Putamen (tissue), 1 donor: ENCODE measurements at places on chromosomes 4 and X.
A peak's percentile ranks its signal among the peaks of the same experiment; 100 is the strongest.

DNA sequence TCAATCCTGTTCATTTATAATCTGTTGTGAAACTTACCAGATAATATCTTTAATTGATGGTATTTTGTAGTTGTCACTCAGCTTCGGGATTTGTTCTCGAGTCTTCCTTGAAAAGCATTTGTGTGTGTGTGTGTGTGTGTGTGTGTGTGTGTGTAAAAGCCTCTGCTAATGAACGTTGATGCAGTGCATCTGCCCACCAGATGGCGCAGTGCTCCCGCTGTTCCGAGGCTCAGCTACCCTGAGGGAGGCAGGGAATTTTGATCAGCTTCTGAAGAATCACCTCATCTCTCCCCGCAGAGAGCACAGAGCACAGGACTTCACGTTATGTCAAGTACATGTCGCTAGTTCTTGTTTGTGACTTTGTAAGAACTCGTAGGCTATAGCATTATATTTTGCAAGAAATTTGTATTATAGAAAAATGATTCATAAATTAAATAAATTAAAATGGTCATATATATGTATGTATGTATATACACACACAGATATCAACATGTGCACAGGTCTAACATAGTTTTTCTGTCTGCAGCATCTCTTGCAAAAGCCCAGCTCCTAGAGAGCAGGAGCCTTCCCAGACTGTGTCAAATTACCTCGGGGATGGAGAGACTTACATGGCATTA, 316.7 kb upstream of the IGFBP7 start:
- peak; percentile 76 for DNase-seq

- DNase-seq, result no peak
Observed at GRCh38 chr4:83731609-83732008, 195.7 kb downstream of the GPAT3 start.

GRCh38 chrX:83319023-83319422, 189.1 kb upstream of the POU3F4 start:
- no peak for DNase-seq

- no peak for DNase-seq
Observed at GRCh38 chrX:136480383-136480782, 7.4 kb upstream of the BRS3 start.

DNA sequence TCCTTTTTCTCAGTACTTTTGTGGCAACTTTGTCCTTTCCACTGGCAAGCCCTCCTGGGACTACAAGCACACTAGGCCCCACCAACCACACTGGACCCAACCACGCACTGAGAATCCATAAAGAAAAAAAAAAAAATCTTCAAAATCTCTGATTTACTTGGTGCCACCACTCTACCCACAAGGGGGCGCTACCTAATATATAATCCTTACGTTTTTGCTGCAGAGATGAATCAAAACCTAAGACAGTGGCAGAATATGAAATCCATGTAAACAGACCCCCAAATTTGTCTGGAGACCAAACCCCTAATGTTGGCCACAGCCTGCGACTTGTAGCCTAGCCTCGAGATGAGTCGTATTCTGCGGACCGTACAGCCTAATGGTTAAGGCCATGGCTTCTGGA, 63.5 kb upstream of the ARHGAP36 start:
- no peak for DNase-seq

DNA sequence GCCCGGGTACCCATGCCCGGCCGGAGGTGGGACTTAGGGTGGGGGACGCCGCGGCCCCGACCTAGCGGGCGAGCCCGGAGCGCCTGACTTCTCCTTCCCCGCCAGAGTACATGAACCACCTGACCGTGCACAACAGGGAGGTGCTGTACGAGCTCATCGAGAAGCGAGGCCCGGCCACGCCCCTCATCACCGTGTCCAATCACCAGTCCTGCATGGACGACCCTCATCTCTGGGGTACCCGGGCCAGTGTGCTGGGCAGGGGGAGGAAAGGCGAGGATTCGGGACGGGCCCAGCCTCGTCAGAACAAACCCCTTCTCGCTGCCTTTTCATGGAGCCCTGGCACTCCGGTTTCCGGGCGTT, 622 bp downstream of the TAFAZZIN start:
- DNase-seq, result peak; percentile 8

- no peak for DNase-seq
Observed at GRCh38 chr4:168529257-168529656, 32.4 kb downstream of the PALLD start.

DNA sequence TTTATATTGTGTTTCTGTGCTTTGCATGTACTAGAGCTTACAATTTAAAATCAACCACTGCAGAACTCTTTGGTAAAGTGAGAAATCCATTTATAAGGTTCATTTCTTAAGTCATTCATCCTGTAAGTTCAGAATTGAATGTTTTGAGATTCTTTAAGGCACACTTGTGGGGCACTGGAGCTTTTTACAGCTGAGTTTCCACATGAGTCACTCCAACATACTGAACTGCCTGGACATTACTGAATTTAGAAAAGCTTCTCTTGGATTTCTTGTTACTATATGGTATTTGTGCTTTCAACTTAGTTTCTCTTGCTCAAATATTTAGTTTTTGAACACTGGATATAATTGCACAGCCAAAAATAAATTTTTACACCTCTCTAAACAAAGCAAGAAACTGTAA, 226.3 kb downstream of the PACRGL start:
- DNase-seq, result no peak

- DNase-seq, result no peak
Observed at GRCh38 chrX:132389480-132389879, 99.4 kb downstream of the MBNL3 start.

- no peak for DNase-seq
Observed at GRCh38 chr4:54513204-54513603, 144.6 kb upstream of the KIT start.
